ENCODE measurements at places on chromosomes 4 and X.

GRCh38 chr4:86307432-86307831 is 52.4 kb downstream of the MAPK10 start:
- no peak for DNase-seq

DNA sequence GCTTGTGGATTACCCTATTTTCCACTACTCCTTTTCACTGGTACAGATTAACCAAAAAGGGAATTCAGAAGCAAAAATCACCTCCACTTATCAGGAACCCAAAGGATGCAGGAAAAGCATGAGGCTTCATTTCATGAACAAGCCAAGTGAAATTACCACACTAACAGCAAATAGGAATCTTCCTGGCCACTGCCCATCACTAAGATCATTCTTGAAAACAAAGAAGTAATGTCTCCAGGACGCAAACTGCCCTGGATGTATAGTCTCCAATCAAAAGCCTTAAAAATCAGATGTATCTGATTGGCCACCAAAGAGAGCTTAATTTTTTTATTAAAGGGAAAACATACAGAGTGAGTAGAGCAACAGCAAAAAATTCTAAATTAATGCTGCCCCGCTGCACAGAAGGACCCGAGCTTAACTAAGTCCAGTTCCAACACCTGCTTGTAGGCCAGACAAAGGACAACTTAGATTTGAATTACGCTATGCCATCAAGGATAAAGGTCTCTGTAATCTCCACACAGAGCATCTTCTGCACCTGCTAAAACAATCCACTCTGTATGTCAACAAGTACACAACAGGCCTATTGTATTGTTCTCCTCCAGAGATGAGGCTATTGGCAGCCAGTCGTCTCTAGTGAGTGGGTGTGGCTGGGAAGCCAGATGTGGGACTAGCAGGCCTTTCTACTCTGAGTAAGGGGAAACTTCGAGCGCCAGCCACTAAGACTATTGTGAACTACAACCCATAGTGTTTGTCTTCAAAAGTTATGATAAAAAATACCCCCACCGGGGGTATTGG is 12.4 kb downstream of the ZDHHC9 start:
- DNase-seq: no peak

DNA sequence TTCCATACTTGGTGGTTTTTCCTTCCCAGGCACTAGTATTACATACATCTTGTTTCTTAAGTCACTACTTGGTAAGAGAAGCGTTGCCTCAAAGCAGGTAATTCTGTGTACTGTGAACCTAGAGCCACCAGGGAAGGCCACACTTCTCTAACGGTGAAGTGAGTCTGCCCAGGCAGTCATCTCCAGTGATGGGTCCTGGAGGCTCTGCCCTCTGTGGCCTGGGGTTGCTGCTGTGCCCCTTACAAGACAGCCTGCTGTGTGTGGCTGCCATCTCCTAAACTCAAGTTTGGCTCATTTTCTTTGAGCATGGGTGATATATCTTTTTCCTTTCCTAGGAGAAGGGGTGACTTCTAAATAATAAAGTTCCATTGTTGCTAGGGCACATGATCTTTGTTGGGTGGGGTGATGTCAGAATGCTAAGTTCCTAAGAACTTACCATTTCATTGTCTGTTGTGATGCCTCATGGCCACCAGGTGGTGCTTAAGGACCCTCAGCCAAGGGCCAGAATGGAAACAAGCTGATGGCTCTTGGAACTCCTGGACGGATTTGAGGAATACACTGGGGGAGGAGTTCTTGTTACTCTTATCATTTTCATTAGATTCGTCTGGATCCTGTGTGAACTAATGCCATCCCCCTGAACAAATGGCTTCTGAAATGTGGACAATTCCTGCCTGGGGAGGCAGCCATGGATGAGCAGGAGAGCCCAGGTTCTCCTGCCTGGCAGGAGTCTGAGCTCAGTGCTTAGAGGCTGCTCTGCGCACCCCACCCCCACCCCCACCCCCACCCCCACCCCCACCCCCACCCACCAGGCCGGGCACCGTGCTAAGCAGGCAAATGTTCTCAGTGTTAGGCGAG is 41.1 kb upstream of the WDR1 start:
- DNase-seq: no peak

GRCh38 chrX:40831750-40832149 is 96.4 kb upstream of the MED14 start:
- DNase-seq: no peak

DNA sequence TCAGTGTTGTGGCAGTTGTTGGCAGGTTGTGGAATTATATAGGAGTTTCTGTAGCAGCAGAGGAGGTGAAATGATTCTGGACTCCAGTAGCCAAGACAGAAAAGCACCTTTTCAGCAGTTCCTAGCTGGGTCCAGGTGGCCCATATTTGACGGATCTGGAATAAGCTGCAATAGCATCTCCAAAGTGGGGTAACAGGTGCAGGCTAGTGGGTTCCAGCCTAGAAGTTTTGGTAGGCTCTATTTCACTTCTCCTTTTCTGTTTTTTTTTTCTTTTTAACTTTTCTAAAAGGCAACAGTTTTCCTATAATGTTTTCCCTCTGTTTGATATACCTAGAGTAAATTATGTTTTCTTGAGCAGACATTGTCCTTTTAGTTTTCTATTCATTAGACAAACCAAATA is 392.5 kb downstream of the C4orf33 start:
- no peak for DNase-seq

DNA sequence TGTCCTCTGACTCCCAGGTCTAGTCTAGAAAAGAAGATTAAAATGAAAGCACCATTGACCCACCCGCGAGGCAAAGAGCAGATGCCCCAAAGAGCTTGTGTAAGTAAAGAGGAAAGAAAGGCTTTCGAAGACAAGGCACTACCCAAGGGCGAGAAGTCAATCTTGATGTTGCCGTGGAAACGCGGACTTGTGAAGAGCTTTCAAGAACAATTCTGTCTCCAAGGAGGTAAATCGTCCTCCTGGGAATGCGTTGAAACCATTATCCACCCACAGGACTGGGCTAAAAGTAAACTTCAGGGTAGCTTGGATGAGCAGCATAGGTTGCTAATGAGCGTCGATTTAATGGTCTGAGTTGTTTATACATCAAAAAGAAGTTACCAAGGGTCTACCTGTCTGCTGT is 189.3 kb downstream of the DHRSX start:
- no peak for DNase-seq

GRCh38 chrX:43718956-43719355 is 62.9 kb downstream of the MAOA start:
- DNase-seq: no peak
